ENCODE measurements at places on chromosomes 7 and 10.

GRCh38 chr7:2709553-2710285 is 21.7 kb downstream of the AMZ1 start:
- DNase-seq = peak; percentile 81

GRCh38 chr10:33186150-33186549 is 148.3 kb downstream of the NRP1 start:
- DNase-seq = no peak

GRCh38 chr10:26697922-26698608 is 564 bp downstream of the PDSS1 start:
- DNase-seq = no peak

- no peak for DNase-seq
These were observed 8.2 kb upstream of the RBP3 start for GRCh38 chr10:47339759-47340607.

DNA sequence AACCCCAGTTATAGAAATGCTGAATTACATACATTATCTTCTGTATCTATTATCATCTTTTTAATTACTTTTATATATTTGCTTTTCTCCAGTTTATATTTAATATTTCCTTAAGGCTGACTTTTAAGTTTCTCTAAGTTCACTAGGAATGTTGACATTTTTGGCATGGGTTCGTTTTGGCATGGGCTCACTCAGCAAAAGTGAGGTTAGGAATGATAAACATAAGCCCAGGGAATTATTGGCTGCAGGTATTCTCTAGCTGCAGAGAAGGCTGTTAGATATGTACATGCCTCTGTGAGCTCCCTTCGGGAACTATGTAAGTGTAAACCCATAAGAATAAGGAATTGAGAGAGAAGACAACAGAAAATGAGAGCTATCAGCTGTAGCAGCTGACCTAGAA is 63.6 kb upstream of the RAB18 start:
- no peak for DNase-seq

DNA sequence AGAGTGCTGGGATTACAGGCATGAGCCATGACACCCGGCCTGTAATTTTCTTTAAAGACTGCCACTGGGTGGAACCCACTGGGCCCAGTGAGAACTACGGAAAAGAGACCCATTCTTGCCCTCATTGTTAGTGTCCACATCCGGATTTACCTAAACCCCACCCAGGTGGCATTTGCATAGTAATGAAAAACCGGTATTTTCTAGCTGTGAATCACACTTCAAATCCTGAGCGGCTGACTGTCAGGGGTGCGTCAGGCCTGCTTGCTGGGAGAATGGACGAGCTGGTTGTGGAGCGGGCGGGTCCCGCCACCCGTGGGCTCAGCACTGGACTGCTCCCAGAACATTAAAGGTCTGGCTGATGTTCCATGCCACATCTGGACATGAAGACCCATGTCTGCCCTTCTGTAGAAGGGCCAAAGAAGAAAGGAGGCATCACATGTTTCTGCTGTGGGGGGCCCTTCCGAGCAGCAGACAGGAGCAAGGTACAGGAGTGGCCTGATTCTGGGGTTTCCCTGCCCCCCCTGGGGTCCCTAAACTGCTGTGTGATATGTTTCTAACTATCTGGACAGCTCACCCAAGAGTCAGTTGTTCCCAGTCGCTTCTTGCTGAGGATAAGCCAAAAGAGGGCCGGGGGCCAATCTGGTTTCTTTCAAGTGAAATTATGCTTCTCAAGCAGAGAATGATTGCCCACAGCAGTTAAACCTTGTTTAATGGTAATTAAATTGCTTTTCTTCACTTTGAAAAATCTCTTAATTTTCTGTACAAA is 46.4 kb downstream of the KIAA1217 start:
- DNase-seq = no peak

GRCh38 chr10:60338786-60339185 is 50.9 kb downstream of the ANK3 start:
- no peak for DNase-seq

DNA sequence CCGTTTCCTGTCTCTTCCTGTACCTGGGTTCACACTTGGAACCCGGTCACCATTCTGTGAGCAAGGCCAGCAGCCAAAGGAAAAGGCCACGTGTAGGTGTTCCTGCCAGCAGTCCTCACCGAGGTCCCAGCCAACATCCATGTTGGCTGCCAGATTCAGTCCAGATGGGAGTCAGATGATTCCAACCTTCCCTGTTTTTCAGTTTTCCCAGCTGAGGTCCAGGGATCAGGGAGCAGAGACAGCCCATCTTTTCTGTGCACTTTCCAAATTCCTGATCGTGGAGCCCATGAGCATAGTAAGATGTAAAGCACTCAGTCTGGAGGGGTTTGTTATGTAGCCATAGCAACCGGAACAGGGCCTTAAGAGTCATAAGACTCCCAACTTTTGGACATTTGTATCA is 3.9 kb upstream of the PVRIG start:
- DNase-seq = no peak

DNA sequence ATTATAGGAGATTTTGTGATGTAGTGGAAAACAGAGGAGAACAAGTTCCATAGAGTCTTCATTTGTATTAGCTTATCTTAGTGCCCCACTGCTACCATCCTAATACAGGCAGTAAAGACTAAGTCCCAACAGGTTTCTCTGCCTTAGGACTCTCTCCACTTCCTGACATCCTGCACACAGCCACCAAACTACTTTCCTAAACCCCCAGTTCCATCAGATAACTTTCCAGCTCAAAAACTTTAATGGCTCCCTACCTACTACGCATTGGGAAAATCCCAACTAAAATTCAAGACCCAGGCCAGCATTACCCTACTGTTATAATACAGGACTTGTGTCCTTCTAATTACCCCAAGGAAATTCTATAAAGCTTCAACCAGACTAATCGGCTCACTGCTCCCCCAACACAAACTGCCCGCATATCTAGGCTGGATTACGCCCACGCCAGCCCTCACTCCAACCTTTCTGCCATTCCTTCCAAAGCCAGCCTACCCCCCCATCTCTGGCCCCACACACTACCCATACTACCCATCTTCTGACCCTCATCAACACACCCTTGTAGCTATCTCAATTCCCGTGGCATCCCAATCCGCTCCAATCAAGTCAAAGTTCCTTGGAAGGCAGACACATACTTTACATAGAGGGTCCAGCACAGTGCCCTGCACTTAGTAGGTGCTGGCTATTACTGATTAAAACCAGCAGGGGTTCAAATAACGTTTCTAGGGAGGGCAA is 1.4 kb downstream of the IDE start:
- DNase-seq = peak; percentile 65

DNA sequence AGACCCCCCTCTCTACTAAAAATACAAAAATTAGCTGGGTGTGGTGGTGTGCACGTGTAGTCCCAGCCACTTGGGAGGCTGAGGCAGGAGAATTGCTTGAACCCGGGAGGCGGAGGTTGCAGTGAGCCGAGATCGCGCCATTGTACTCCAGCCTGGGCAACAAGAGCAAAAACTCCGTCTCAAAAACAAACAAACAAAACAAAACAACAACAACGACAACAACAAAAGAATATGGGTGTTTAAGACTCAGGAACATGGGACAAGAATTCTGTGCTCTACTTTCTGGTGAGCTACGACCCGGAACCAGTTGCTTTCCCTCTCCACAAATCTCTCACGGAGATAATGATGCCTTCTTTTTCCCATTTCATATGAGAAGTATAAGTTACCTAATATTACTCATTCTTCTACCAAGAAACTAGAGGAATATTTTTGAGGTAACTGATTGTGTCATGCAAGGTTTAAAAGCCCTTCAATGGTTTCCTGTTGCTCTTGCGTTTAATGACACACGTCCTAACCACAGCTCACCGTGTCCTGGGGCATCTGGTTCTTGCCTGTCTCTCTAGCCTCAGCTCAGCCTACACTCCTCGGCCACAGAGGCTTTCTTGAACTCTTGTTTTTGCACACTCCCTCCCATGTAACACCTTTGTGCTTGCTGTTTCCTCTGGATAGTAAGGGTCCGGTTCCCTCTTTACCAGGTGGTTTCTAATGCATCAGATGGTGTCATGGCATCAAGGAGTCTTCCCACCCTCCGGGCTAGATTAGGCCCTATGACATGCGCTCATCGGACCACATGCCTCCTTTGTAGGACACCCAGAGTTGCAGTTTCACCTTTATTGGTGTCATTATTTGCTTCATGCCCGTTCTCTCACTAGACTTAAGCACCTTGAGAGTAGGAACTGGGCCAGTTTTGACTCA is 67.5 kb downstream of the PFKFB3 start:
- DNase-seq = no peak
